ENCODE measurements at places on chromosomes 12 and 14.

- no peak for DNase-seq
These were observed 152.7 kb downstream of the SRGAP1 start for GRCh38 chr12:63997198-63997597.

DNA sequence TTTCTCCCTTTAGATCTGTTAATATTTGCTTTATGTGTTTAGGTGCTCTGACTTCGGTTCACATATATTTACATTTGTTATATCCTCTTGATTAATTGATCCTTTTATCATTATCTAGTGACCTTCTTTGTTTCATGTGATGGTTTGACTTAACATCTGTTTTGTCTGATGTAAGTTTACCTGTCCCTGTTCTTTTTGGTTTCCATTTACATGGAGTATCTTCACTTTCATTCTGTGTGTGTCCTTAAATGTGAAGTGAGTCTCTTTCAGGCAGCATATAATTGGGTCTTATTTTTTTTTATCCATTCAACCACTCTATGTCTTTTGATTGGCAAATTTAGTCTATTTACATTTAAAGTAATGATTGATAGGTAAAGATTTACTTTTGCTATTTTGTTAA is 24.2 kb downstream of the TRMT5 start:
- DNase-seq: no peak

GRCh38 chr12:77808534-77808933 is 22.2 kb upstream of the NAV3 start:
- DNase-seq: no peak

- no peak for DNase-seq
These were observed 16.2 kb downstream of the PLEKHD1 start for GRCh38 chr14:69500736-69501135.

GRCh38 chr12:82479511-82479910 is 121.2 kb downstream of the METTL25 start:
- DNase-seq: no peak

GRCh38 chr14:52112336-52113018 is 43.6 kb upstream of the NID2 start:
- no peak for DNase-seq

GRCh38 chr14:81169711-81170103 is 51.1 kb downstream of the GTF2A1 start:
- no peak for DNase-seq

DNA sequence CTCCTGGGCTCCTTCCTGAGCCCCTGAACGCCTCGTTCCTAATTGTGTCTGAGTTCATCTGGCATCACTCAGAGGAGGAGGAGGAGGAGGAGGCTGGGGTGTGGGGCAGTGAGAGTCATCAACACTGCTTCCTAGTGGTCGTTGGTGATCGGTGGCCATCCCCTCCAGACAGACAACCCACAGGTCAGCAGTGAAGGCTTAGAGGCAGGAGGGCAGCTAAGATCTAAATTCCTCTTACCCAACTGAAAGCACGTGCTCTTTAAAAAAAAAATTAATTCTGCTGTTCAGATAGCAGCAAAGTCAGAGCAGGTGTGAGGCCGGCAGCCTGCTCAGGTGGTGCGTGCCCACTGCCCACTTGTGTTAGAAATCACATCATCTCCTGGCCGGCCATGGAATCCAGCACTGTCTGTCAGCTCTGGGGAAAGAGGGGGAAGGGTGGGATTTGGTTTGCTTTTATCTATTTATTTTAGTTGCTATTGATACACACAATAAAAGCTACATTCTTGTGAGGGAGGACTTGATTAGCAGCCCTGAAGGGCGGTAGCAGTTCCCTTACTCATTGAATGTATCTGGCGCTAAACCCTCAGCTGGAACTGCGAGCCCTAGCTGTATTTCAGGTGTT is 46.6 kb downstream of the PPP2R5C start:
- no peak for DNase-seq

DNA sequence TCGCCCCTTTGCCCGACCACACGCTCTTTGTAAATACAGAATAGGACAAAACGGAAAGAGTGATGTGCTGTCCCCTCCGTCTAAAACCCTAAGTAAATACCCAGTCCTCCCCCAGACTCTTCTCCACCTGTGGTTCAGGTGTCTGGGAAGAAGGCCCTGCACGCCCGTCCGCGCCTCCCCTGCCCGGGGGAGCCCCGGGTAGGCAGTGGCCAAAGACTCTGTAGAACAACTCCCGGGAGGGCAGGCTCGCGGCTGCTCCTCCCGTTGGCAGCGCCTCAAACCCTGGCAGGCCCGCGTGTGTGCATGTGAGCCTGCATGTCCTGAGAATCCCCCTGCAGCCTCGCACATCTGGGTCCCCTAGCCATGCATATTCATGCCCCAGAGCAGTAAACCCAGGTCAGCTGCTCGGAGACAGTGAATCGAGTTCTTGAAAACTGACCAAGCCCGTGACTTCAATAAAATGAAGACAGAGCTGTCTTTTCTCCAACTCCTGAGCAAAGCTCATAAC is 165.8 kb downstream of the MON2 start:
- DNase-seq: no peak

DNA sequence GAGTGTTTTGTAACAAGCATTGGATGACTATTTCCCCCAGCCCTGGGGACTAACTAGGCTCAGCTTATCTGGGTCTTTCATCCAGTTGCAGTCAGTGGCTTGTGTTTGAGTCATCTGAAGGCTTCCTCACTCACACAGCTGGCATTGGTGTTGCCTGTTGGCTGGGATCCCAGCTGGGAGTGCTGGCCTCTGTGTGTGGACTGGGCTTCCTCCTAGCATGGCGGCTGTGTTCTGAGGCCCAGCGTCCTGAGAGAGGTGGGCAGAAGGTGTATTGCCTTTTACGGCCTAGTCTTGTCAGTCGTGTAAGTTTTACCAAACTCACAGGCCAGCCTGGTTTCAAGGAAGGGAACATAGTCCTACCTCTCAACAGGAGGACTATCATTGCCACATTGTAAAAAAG is 28.3 kb upstream of the PPP2R5C start:
- DNase-seq: no peak

- no peak for DNase-seq
These were observed 15.2 kb upstream of the EAPP start for GRCh38 chr14:34554540-34555250.

GRCh38 chr14:96790706-96791105 is 6.5 kb upstream of the VRK1 start:
- DNase-seq: no peak

GRCh38 chr12:19288603-19289244 is 150.6 kb upstream of the AEBP2 start:
- no peak for DNase-seq

DNA sequence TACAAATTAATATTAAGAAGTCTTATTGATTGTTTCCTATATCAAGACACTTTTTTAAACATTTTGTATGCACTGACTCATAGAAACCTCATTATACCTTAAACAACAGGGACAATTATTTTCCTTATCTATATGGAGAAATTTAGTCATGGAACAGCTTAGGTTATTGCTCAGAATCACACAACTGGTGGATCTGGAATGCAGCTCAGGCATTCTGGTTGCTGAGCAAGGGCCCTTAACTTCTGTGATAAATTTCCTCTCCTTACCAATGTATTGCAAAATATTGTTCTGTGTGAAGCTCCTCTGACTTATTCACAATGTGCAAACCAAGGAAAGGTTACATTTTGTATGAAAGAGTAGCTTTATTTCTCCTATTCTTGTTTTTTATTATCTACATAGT is 817.8 kb downstream of the LRFN5 start:
- DNase-seq: no peak

- no peak for DNase-seq
These were observed 62.4 kb upstream of the PRMT8 start for GRCh38 chr12:3428631-3429030.

DNA sequence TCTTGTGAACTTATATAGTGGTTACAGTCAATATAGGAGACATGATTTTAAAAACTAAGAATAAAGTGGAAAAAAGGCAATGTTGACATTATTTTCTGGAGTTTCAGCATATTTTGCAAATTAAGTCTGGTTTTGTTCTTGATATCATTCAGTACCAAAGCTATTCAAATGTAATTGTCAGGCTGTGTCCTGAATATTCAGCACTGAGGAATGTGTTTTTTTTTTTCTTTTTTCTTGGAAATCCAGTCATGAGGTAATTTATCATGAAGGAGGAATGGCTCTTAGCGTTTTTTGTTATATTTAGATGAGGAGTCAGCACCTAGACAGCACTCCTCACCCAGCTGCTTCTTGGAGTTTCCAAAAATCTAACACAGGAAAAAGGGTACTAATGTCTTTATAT is 225.5 kb downstream of the CCDC91 start:
- no peak for DNase-seq

- no peak for DNase-seq
These were observed 435.9 kb downstream of the TMTC2 start for GRCh38 chr12:83122623-83122934.

GRCh38 chr12:64025174-64025958 is 180.9 kb downstream of the SRGAP1 start:
- DNase-seq: no peak

- DNase-seq: no peak
These were observed 19.1 kb downstream of the SIX4 start for GRCh38 chr14:60705100-60705499.

GRCh38 chr14:57816568-57817284 is 49.2 kb downstream of the SLC35F4 start:
- DNase-seq: no peak

GRCh38 chr14:91149462-91149861 is 35.6 kb downstream of the DGLUCY start:
- no peak for DNase-seq

DNA sequence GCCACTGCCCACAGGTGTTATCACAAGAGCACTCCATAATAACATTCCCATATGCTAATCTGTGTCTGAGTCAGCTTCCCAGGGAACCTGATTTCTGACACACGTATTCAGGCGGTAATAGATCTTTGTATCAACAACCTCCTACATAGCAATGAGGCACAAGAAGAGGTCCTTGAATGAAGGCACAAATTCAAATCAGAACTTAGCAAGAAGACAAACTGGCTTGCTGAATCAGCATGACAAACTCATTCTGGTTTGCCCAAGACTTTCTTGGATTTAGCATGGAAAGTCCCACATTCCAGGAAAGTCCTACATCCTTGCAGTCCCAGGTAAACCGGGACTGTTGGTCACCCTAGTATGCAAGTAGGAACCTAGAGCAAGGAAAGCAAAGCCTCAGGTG is 33.9 kb upstream of the RNU6-7 start:
- no peak for DNase-seq

- DNase-seq: no peak
These were observed 52.5 kb upstream of the RBM19 start for GRCh38 chr12:114018669-114019068.

DNA sequence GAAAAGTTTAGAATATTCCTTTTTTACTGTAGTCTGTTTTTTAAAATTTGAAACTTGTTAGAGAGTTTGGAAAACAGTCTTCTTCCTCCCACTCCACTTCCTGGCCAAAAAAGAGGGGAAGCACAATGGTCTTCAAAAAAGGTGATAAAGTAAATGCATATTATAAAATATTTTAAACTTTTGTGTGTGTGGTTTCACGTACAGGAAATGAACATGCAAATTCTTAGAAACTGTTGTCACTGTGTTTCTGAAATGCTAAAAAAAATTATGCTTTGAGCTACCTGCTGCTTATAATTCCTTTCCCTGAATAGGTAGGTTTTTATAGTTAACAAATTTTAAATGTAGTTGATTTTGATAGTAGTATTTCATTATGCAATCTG is 2.9 kb downstream of the FGFR1OP2 start:
- DNase-seq: no peak

DNA sequence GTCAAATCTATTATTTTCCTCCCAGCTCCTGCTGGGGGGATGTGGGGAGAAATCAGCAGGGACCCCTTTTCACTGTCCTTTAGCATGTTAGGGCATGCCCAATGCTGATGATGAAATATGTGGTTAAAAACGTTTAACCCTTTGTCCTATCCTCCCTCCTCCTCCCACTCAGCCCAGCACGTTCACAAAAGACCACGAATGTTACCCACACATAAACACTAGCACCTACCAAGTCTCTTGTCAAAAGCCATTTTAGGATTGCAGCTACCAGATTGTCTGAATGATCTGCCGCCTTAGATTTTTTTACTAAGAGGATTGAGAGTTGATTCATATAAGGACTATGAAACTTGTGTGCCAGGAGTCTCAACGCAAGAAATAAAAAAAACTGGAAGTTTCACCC is 70.4 kb downstream of the TBK1 start:
- no peak for DNase-seq

DNA sequence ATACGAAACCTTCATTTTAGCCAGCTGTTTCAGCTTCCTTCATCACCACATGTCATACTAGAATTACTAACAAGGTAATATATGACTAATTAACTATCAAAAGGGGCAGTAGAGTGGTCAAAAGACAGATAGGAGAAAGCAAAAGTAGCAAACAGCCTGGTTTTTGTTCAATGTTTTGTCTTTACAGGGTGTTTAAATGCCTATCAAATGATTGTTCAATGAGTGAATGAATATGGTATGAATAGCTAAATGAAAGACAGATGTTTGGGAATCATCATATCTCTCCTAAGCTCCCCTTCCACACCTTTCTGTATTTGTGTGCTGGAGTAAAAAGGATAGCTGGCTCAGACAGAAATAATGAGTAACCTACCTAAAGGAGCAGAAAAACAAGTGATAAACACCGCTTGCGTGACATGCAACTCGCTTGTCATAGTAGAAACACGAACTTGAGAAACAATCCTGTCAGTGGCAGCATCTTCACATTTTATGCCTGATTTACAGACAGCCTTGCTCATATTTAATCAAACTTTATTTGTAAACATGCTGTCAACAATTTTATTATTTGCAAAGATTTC is 34.2 kb downstream of the ABCC9 start:
- no peak for DNase-seq

DNA sequence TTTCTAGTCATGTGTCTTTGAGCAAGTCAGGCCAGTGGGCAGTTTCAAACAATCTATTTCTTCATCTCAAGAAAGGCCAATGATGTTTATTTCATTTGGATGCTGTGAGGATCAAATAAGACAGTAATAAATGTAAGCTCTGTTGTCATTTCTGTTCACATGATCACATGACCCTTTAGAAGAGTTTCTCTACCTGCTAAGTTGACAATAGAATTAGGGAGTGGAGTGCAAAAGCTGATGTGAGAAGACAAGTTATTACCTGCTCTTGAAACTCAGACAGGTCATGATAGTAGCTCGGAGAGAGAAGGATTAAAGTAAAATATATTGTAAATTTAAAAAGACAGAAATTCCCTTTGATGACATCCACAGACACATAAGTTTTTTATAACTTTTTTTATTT is 37.3 kb upstream of the DCN start:
- no peak for DNase-seq

DNA sequence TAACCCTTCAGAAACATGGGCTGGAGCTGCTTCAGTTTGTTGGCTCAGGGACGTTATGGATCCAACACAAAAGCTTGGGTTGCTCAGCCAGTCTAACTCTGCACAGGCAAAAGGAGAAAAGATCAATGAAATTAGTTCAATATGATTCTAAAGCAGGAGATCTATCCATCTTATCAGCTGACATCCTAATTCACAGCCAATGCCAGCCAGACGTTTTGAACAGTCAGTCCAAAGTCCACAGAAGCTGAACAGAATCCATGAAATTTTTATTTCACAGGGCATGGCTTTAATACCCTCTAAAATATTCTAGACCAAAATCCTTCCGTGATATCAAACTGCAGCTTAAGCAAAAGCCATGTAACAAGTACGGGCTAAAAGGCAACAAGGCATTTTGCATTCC is 13.7 kb downstream of the NRDE2 start:
- no peak for DNase-seq

- no peak for DNase-seq
These were observed 923 bp upstream of the MLF2 start for GRCh38 chr12:6753772-6754356.

GRCh38 chr12:108430245-108430644 is 84.8 kb upstream of the FICD start:
- DNase-seq: no peak

- no peak for DNase-seq
These were observed 79.1 kb downstream of the LRIG3 start for GRCh38 chr12:58841058-58841798.
